ENCODE measurements at places on chromosomes 7 and 10.

DNA sequence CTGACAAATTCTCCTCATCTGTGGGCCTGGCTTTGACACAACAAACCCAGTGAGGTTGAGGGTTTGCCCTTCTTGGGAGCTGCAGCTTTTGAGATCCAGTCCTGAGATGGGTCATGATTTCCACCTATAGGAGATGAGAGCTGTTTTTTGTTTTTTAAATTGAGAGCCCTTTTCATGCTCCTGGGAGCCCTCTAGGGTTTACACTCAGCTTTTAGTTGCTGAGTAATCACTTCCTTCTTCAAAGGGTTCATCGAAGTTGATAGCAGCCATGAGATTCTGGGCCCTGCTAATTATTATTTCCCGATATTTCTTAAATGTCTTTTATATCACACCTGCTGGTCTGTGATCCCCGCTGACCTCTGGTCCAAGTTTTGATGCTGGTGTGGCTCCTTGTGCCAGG, 47.3 kb upstream of the VIPR2 start:
- DNase-seq: no peak
- no peaks in the 10 kb centered on the region for H3K27me3 ChIP-seq
- no peaks in the 10 kb centered on the region for H3K4me1 ChIP-seq
- H3K36me3 ChIP-seq: no peaks in the 10 kb centered on the region
- no peak overlapping the region for H3K27ac ChIP-seq
- H3K4me3 ChIP-seq: no peak overlapping the region

DNA sequence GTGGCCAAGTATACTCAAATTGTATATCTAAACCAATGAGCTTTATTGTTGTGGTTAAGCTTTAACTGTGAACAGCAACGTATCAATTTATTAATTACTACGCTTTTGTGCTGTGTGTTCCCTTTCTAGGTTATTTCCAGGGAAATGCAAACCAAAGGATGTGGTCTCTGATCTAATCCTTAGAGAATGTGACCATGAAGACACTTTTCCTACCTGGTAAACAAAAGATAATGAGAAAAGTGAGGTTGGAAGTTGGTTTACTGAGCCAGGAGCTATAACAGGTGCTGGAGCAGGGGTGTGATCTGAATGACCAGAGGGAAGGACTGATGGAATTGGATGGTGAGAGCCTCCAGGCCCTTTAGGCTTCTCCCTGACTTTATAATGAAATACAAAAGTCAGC, 25.4 kb upstream of the CALU start:
- peaks cover 12% of the 10 kb centered on the region for H3K27me3 ChIP-seq
- no peak overlapping the region for H3K4me3 ChIP-seq
- no peak overlapping the region for H3K27ac ChIP-seq
- H3K36me3 ChIP-seq: no peaks in the 10 kb centered on the region
- H3K4me1 ChIP-seq: no peaks in the 10 kb centered on the region

DNA sequence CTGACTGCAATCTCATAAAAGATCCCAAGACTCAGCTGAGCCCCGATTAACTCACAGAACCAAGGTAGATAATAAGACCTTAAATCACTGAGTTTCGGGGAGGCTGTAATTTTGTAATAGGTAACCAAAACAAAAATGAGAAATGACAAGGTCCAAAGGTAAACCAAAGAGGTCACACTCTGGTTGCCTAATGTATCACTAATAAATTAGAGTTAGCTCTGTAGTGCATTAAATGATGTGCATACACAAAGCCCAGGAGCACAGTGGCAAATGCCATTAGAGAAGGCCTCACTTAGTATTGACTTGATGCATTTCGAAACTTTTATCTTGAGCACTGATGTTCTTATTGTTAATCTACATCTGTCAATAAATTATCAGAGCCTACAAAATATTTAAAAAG, 237.7 kb upstream of the CCDC6 start:
- H3K36me3 ChIP-seq: no peaks in the 10 kb centered on the region
- no peaks in the 10 kb centered on the region for H3K27me3 ChIP-seq
- DNase-seq: no peak
- no peak overlapping the region for H3K27ac ChIP-seq
- no peak overlapping the region for H3K4me3 ChIP-seq
- peaks cover 19% of the 10 kb centered on the region for H3K4me1 ChIP-seq

DNA sequence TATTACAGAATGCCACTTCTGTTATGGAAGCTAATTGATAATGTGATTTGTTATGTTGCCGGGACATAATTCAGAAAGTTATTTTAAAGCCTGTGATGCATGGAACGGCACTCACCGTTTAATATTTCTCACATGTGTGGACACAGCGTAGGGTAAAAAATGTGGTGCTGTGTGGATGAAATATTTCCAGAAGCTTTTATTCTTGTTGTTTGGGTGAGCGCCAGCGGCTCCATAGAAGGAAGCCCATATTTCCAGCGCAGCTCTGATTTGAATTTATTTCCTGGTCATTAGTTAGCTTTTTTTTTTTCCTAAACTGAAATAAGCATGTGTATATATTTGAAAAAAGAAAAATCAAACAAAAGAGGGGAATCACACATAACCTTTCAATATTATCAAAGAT, 20.2 kb upstream of the NKX6-2 start:
- no peaks in the 10 kb centered on the region for H3K36me3 ChIP-seq
- H3K4me3 ChIP-seq: no peak overlapping the region
- H3K4me1 ChIP-seq: no peaks in the 10 kb centered on the region
- H3K27me3 ChIP-seq: peaks cover 13% of the 10 kb centered on the region

GRCh38 chr7:101634196-101634717, 5.2 kb upstream of the MYL10 start:
- H3K4me1 ChIP-seq: peaks cover 9% of the 10 kb centered on the region
- H3K36me3 ChIP-seq: no peaks in the 10 kb centered on the region
- DNase-seq: no peak
- H3K27me3 ChIP-seq: no peaks in the 10 kb centered on the region
- H3K27ac ChIP-seq: no peak overlapping the region
- no peak overlapping the region for H3K4me3 ChIP-seq

GRCh38 chr7:155587486-155587885, 41.1 kb upstream of the CNPY1 start:
- H3K27me3 ChIP-seq: peaks cover 14% of the 10 kb centered on the region
- H3K4me1 ChIP-seq: no peaks in the 10 kb centered on the region
- H3K36me3 ChIP-seq: no peaks in the 10 kb centered on the region
- H3K27ac ChIP-seq: no peak overlapping the region

DNA sequence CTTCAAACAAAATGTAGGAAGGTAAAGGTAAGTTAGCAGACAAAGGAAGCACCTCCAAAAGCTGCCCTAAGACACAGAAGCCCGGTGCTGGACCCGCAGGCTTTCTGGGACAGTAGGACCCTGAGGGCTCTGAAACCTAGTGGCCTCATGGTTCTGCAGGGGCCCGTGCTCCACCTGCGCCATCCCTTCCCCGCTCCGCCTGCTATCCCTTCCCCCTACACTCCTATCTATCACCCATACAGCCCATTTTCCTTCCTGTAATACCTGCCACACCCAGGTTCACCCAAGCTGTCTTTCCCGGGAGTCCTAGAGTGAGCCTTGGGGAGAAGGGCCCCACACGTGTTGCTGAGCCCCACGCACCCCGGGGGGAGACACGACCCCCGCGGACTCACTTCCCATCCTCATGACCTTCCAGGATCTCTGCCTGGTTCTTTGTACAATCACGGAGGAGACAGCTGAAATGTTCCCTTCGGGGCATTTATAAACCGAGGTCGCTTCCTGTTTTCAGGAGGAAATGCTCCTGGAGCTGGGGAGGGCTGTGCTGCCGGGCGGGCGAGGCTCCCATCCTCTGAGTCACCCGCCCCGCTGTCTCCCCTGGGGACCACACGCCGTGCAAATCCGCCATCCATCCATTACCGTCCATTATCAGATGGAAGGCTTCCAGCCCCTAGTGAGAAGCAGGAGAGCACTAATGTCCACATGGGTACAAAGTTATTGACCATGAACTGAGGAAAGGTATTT, 251.7 kb upstream of the PITRM1 start:
- H3K36me3 ChIP-seq: no peaks in the 10 kb centered on the region
- no peak overlapping the region for H3K4me3 ChIP-seq

GRCh38 chr10:28365840-28366239, 63.0 kb upstream of the MPP7 start:
- peaks cover 10% of the 10 kb centered on the region for H3K27me3 ChIP-seq
- H3K4me1 ChIP-seq: no peaks in the 10 kb centered on the region
- no peaks in the 10 kb centered on the region for H3K36me3 ChIP-seq
- H3K4me3 ChIP-seq: no peak overlapping the region
- no peak overlapping the region for H3K27ac ChIP-seq

DNA sequence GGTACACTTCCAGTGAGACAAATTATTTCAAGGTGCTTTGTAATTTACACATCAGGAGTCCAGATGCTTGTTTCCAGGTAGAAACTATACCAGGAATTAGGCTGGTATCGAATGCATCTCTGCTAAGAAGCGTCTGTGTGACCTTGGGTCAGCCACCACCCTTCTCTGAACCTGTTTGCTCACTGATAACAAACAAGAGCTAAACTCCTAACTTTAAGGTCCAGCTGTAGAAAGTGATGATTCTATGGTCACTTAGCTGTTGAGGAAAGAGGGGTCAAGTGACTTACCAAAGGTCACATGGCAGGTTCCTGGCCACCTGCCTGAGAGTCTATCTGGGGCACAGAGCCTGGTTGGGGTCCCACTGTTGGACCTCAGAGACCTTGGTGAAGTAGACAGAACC, 95.4 kb downstream of the HIF1AN start:
- peaks cover 25% of the 10 kb centered on the region for H3K27me3 ChIP-seq
- H3K4me1 ChIP-seq: no peaks in the 10 kb centered on the region
- DNase-seq: no peak

- peaks cover 81% of the 10 kb centered on the region for H3K4me1 ChIP-seq
- peak overlapping the region; percentile 98 for H3K27ac ChIP-seq
- no peaks in the 10 kb centered on the region for H3K36me3 ChIP-seq
- no peak overlapping the region for H3K4me3 ChIP-seq
- peak; percentile 81 for DNase-seq
These were observed 13.8 kb downstream of the CYTH3 start for GRCh38 chr7:6258440-6259182.

DNA sequence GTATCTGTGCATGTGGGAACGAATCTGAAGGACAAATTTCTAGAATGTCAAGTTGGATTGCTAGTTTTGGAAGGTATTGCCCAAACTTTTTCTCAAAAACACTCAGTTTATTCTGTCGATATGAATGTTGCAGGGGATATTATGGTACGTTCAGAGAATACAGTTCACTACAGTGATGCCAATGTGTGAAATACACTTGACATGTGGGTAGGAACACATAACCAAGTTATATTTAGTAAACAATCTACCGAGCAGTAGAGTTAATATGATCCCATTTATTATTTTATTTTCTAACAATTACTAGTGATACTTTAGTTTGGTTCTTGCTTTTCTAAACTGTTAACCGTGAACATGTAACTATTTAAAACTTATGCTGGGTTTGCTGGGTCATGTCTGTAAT, 37.4 kb downstream of the KIAA1217 start:
- no peak for DNase-seq
- H3K36me3 ChIP-seq: no peaks in the 10 kb centered on the region
- no peak overlapping the region for H3K27ac ChIP-seq

DNA sequence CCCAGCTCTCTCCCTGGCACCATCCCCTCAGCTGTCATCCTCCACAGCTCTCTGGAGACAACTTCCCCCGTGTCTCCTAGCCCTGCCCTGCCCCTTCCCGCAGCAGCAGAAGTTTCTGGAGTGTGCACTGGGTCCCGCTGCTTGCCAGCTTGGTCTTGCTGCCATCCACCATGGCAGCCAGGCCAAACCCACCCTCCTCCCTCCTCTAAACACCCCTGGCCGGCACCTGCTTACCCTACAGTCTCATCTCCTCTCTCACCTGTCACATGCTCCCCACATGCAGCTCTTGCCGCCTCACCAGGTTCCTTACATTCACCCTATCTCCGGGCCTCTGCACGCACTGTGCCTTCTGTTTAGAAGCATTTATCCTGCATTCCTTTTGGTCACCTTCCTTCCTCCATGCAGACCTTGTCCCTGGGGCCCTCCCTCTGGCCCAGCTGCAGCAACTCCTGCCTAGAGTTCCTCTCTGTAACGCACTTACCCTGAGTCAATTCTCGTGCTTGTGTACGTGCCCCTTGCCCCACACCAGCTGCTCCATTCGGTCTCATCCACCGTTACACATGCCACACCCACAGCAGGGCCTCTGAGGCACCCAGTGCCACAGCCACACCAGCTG, 93.9 kb upstream of the RET start:
- peak; percentile 43 for DNase-seq
- no peaks in the 10 kb centered on the region for H3K27me3 ChIP-seq
- no peak overlapping the region for H3K27ac ChIP-seq
- H3K36me3 ChIP-seq: no peaks in the 10 kb centered on the region
- no peaks in the 10 kb centered on the region for H3K4me1 ChIP-seq

- no peaks in the 10 kb centered on the region for H3K36me3 ChIP-seq
- DNase-seq: no peak
- H3K27me3 ChIP-seq: peaks cover 2% of the 10 kb centered on the region
These were observed 26.8 kb downstream of the LYZL2 start for GRCh38 chr10:30602747-30603146.

DNA sequence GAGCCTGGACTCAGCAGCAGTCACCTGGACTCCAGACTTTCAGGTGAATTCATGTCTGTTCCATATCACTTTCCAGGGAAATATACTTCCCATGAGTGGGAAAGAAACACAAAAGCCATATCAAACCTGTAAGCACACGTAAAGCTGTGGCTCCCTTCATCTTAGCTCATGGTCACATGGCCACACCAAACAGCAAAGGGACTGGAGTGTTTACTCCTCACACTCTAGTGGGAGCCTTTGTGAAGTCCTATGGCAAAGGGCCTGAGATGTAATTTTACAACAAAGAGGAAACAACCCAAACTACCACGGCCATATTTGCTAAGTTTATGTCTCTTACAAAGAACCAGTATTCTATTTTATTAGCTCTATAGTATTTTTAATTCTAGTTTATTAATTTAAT, 16.3 kb downstream of the SFTPA1 start:
- no peak overlapping the region for H3K4me3 ChIP-seq
- H3K36me3 ChIP-seq: no peaks in the 10 kb centered on the region
- DNase-seq: no peak
- peaks cover 3% of the 10 kb centered on the region for H3K27me3 ChIP-seq
- no peaks in the 10 kb centered on the region for H3K4me1 ChIP-seq
- no peak overlapping the region for H3K27ac ChIP-seq

- H3K4me1 ChIP-seq: no peaks in the 10 kb centered on the region
- H3K4me3 ChIP-seq: no peak overlapping the region
- H3K27ac ChIP-seq: no peak overlapping the region
- H3K36me3 ChIP-seq: no peaks in the 10 kb centered on the region
These were observed 36.5 kb downstream of the CAMK2B start for GRCh38 chr7:44288811-44289340.

DNA sequence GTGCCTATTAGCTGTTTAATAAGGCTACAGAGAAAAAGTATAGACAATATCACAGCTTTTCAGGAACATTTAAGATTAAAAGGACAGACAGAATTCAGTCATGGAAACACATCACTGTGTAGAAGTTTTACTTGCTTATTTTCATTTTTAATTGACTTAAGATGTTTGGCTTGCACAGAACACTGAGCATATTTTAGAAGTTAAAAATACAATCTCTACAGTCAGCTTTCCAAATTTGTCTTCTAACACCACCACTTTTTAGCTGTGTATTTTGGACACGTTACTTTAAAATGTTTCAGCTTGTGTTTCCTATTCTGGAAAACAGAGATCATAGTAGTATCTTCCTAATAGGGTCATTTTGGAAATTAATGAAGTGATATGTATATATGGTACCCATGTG, 11.8 kb downstream of the CFAP69 start:
- no peaks in the 10 kb centered on the region for H3K36me3 ChIP-seq
- H3K27ac ChIP-seq: no peak overlapping the region
- no peak overlapping the region for H3K4me3 ChIP-seq
- H3K4me1 ChIP-seq: peaks cover under 1% of the 10 kb centered on the region
- no peak for DNase-seq
